ENCODE measurements at places on chromosomes 12 and 14. TPM values are rescaled to one million over a fixed set of nuclear protein-coding genes. Genes with fewer than 3 reads are reported as not detected.

DNA sequence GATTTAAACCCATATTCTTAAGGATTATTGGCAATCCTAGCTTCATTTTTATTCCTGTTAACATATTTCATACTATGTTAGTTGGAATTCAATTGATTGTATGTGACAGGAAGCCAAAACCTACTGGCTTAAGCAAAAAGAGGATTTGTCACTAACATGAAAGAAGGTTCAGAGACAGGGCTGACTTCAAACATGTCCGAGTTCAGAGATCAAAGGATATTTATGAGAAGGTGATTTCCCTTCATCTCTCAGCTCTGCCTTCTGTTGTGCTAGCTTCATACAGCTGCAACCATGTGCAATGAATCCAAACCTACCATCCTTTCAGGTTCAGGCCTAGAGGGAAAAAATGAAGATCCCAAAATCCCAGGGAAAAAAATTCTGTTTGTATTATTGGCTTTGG lies 349.7 kb downstream of the ATP23 start:
- H3K4me1 ChIP-seq = no peaks in the 10 kb centered on the region
- H3K27ac ChIP-seq = no peak overlapping the region
- no peak overlapping the region for H3K4me3 ChIP-seq
- H3K36me3 ChIP-seq = no peaks in the 10 kb centered on the region

Gene TSPAN8
- 12.8 TPM for total RNA-seq

DNA sequence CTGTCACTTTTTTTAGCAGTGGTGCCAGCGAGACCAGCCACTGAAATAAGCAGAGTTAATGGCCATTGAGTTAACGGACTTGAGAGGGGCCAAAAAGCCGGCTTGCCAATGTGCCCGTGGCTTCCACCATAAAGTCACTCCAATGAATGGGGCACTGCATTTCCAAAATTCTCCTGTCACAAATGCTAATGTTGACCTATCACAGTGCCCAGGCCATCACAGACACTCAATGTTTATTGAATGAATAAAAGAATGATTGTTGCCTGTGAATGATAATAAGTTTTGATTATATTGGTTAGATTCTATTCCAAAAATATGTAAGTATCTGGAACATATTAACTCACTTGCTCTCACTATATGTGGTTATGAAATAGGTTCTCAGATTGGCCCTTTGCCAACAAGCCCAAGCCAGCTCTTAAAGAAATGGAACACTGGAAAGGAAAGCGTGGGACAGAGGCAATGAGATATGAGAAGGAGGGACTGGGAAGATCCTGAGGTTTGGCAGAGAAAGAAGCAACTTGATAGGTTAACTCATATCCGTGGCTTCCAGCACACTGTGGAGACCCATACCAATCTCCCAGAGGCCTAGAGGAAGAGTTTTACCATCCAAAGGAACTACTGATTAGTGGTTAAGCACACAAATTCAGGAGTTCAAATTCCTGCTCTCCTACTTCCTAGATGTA lies 108.7 kb downstream of the BTG1 start:
- H3K4me3 ChIP-seq = no peak overlapping the region
- no peak for DNase-seq
- H3K36me3 ChIP-seq = no peaks in the 10 kb centered on the region
- no peaks in the 10 kb centered on the region for H3K27me3 ChIP-seq
- H3K4me1 ChIP-seq = peaks cover 20% of the 10 kb centered on the region
- peak overlapping the region; percentile 32 for H3K27ac ChIP-seq

Gene SSPN
- total RNA-seq = 3.5 TPM

- DNase-seq = no peak
- no peak overlapping the region for H3K4me3 ChIP-seq
- no peak overlapping the region for H3K27ac ChIP-seq
- peaks cover 5% of the 10 kb centered on the region for H3K4me1 ChIP-seq
- H3K36me3 ChIP-seq = peaks cover 6% of the 10 kb centered on the region
- no peaks in the 10 kb centered on the region for H3K27me3 ChIP-seq
Observed at GRCh38 chr14:30728471-30728870, 106.4 kb downstream of the SCFD1 start.

GRCh38 chr12:12070674-12071656 lies at the start of gene BCL2L14:
TSS of gene BCL2L14 (plus strand) at chr12:12070939. CDS start at chr12:12079306, 8,367 bp downstream.
- DNase-seq = no peak
- H3K4me3 ChIP-seq = peak within 1 kb of the TSS; percentile 35
- no peaks in the 10 kb centered on the region for H3K36me3 ChIP-seq
- H3K4me1 ChIP-seq = no peaks in the 10 kb centered on the region

- no peak overlapping the region for H3K4me3 ChIP-seq
- no peaks in the 10 kb centered on the region for H3K4me1 ChIP-seq
- H3K27ac ChIP-seq = no peak overlapping the region
- no peaks in the 10 kb centered on the region for H3K27me3 ChIP-seq
- DNase-seq = no peak
- no peaks in the 10 kb centered on the region for H3K36me3 ChIP-seq
Observed at GRCh38 chr12:131058700-131059099, 105.0 kb downstream of the ADGRD1 start.

Gene FBXO33
- total RNA-seq = 12.8 TPM

Gene NOC4L
- total RNA-seq = 22.4 TPM

DNA sequence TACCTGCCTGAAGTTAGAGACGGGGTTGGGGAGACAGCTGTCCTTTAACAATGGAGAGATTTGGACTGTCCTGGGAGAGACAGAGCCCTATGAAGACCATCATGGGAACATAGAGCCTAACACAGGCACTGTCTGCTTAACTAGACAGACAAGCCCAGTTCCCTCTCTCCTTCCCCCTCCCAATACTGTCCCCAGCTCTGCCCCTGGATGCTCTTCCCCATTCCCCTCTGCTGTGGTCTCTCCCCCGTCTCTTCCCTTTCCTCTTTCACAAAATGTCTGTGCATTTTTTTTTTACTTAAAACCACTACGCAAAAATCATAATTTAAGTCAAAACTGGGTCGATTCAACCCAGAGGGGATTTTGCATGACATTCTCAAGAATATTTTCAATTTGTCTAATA lies 232.9 kb downstream of the CHST11 start:
- no peaks in the 10 kb centered on the region for H3K36me3 ChIP-seq
- H3K27me3 ChIP-seq = no peaks in the 10 kb centered on the region
- no peak for DNase-seq
- H3K4me3 ChIP-seq = no peak overlapping the region
- peaks cover 13% of the 10 kb centered on the region for H3K4me1 ChIP-seq

- no peaks in the 10 kb centered on the region for H3K4me1 ChIP-seq
- no peaks in the 10 kb centered on the region for H3K27me3 ChIP-seq
- no peak overlapping the region for H3K27ac ChIP-seq
Observed at GRCh38 chr12:131275824-131276223, 322.1 kb downstream of the ADGRD1 start.

GRCh38 chr14:81093651-81094050 lies 127.1 kb downstream of the GTF2A1 start:
- H3K27ac ChIP-seq = no peak overlapping the region
- no peaks in the 10 kb centered on the region for H3K27me3 ChIP-seq
- DNase-seq = no peak
- H3K4me3 ChIP-seq = no peak overlapping the region

Gene ANKRD9
- total RNA-seq = 53.4 TPM

DNA sequence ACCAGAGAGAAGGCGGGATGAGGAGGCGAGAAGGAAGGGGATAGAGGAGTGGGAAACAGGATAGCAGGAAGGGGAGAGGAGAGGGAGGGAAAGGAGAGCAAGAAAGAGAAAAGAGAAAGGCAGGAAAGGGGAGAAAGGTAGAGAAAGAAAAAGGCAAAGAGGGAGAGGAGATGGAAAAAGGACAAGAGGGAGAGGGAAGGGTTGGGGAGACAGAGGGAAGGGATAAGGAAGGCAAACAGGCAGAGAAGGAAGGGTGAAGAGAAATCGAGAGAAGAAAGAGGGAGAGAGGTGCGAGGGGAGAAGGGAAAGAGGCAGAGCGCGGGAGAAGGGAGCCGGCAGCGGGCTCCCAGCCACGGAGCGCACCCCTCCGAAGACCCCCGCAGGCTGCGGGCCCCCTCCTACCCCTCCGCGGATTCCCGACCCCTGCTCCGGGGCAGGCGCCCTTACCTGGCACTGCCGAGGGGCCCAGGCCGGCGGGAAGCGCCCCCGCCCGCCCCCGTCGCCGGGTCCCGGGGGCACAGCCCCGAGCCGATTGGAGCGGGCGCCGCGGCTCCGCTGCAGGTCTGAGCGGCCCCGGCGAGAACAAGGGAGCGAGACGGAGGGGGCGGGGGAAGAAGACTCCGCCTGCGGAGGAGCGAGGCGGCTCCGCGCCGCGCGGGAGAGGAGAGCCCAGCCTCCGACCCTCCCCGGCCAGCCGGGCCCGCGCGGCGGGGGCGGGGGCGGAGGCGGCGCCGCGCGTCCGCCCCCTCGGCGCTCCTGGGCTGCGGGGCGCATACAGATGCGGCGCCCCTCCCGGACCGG lies at the start of gene CDH24:
TSS of gene CDH24 (minus strand) at position 565 of the 801 bp plus-strand sequence. CDS start 1,787 bp downstream, outside the sequence.
- H3K36me3 ChIP-seq = peaks cover 23% of the 10 kb centered on the region
- peaks cover 21% of the 10 kb centered on the region for H3K4me1 ChIP-seq
- H3K4me3 ChIP-seq = peak within 1 kb of the TSS; percentile 30
- H3K27ac ChIP-seq = peak within 1 kb of the TSS; percentile 82
- DNase-seq = peak; percentile 74

Gene HELB
- total RNA-seq = 2.0 TPM

GRCh38 chr12:124071075-124071443 lies 98.0 kb downstream of the ZNF664 start:
- no peaks in the 10 kb centered on the region for H3K4me1 ChIP-seq
- H3K36me3 ChIP-seq = no peaks in the 10 kb centered on the region
- DNase-seq = no peak
- no peaks in the 10 kb centered on the region for H3K27me3 ChIP-seq

Gene SDR9C7
- total RNA-seq = not detected

DNA sequence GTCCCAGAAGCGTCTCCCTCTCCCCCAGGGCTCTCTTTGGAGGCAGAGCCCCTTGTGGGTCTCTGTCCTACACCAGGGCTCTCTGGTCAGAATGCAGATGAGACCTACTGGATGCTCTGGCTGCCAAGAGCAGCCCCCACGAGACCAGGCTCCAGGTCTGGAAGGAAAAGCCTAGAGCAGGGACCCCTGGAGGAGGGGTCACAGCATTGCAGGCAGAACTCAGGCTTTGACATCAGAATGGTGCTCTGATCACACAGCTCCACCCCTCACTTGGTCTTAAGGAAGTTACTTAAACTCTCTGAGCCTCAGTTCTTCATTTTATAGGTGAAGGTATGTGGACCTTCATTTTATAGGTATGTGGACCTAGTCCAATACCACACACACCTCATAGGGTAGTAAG lies 83.1 kb downstream of the ARL6IP4 start:
- no peaks in the 10 kb centered on the region for H3K36me3 ChIP-seq
- peak overlapping the region; percentile 33 for H3K27ac ChIP-seq
- peaks cover 67% of the 10 kb centered on the region for H3K4me1 ChIP-seq
- no peak for DNase-seq

DNA sequence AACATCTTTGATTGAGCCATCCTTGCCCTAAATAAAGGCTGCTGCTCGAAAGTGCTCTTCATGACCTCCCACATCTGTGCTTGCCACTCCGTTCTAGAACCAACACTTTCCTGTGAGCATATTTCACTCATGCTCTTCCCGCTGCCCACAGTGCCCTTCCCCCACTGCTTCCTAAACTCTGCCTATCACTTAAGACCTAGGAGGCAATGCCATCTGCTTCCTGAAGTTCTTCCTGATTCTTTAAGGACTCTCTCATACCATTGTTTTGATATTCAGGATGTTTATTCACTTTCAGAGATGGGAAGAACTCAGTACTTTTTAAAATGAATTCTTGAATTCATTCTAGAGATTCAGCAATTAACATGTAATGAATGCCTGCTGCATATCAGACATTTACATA lies 49.9 kb downstream of the ZFYVE21 start:
- H3K4me3 ChIP-seq = no peak overlapping the region
- no peaks in the 10 kb centered on the region for H3K27me3 ChIP-seq
- H3K27ac ChIP-seq = no peak overlapping the region
- no peaks in the 10 kb centered on the region for H3K4me1 ChIP-seq

Gene PSMD9
- total RNA-seq = 59.1 TPM

GRCh38 chr12:104459368-104459909 lies 2.7 kb downstream of the CHST11 start:
- H3K27ac ChIP-seq = peak overlapping the region; percentile 87
- H3K36me3 ChIP-seq = no peaks in the 10 kb centered on the region
- DNase-seq = no peak
- H3K4me3 ChIP-seq = no peak overlapping the region
